ENCODE measurements at places on chromosomes 6 and 20.

- DNase-seq = no peak
Measured at GRCh38 chr6:31763619-31763940, 1.1 kb downstream of the SAPCD1 start.

DNA sequence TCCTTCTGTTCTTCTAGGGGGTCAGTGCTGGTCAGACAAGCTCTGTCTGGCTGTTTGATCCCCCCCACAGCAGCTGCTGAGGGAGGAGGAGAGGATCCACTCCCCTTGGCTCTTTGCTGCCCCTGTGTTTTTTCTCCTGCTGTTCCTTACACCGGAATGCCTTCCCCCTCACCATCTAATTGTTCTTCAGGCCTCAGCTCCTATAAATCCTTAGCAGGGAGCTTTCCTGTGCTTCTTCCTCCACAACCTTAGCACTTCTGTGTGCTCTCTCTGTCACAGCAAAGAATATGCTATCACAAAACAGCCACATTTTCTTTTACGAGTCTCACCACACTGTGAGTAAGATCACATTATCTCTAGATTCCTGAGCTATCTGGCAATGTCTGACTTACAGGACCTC is 196.6 kb downstream of the OTOR start:
- no peak for DNase-seq

- no peak for DNase-seq
Measured at GRCh38 chr20:41453010-41453950, 86.7 kb upstream of the EMILIN3 start.

GRCh38 chr6:78482801-78483552 is 384.4 kb upstream of the IRAK1BP1 start:
- no peak for DNase-seq

DNA sequence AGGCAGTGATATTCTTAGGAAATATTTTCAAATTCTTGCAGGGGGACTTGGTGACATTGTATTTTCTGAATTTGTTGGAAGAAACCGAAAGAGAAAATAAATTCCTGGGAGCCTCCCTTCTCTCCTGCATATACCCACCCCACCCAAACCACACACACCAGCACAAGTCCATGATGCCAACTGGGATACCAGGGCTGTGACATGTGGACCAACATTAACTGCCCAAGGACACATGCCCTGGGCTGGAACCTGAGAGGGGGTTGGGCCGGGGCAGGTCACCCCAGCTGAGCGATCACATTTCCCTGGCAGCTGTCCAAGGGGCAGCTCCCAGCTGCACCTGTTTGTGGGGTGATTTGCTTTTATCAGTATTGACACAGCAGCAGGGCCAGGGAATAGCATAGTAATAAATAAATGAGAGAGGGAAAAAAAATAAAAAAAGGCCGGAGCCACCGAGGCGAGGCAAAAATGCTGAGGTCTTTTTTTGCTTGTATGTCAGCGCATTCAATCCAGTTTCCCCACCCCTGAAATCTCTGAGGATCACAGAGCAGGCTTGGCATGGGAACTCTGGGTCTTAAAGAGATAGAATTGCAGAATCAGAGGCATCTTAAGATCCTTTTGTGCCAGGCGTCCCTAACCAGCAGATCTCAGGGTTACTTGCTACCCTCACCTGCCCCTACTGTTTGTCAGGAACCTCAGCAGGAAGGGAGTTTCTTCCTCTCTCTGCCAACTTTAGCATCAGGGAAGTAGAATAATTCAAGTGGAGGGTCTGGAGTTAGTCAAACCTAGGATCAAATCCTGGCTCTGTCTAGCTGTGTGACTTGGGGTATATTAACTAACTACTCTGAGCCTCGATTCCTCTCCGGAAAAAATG is 66.5 kb upstream of the PIM1 start:
- DNase-seq = peak; percentile 63

- peak; percentile 79 for DNase-seq
Measured at GRCh38 chr6:158026054-158026900, 44.6 kb downstream of the SYNJ2 start.

- no peak for DNase-seq
Measured at GRCh38 chr20:47256668-47257236, 99.7 kb downstream of the ZMYND8 start.

- DNase-seq = no peak
Measured at GRCh38 chr6:158847786-158848185, 28.6 kb upstream of the EZR start.

- peak; percentile 34 for DNase-seq
Measured at GRCh38 chr20:309306-309840, 12.0 kb downstream of the ZCCHC3 start.

- DNase-seq = no peak
Measured at GRCh38 chr6:27889275-27889627, 22.9 kb downstream of the OR2B2 start.

- DNase-seq = no peak
Measured at GRCh38 chr20:60232380-60232779, 274.2 kb downstream of the CDH26 start.

DNA sequence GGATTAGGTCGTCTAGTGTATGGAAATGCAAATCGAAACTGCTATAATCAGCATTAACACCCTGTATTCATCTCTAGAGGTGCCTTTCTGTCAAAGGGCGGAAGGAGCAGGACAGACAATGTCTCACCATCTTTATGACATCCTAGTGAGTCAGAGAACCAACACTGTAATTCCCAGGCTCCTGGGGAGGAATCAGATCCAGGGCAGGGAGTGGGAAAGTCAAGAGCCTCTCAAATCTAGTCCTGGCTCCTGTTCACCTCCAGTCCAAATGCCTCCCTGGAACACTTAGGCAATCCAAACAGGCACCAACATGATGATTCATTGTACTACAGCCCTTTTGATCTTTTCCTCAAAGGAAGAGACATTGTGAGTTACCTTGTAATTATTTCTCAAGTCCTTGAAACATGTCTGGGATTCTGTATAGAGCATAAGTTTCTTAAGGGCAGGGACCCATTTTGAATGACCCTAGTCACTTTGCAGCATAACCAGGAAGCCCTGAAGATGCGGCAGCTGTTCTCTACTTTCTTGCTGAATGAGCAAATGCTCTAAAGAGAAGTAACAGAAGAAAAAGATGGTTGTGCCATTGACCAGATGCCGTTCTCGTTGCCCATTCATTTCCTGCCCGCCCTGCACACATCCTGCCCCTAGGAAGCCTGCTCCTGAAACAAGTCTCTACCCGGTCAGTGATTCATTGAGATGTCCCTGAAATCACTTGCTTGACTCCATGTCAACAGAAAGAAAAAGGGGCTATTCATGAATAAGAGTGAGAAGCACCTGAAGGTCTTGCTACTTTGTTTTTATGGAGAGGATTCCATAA is 112.8 kb upstream of the JARID2 start:
- no peak for DNase-seq

DNA sequence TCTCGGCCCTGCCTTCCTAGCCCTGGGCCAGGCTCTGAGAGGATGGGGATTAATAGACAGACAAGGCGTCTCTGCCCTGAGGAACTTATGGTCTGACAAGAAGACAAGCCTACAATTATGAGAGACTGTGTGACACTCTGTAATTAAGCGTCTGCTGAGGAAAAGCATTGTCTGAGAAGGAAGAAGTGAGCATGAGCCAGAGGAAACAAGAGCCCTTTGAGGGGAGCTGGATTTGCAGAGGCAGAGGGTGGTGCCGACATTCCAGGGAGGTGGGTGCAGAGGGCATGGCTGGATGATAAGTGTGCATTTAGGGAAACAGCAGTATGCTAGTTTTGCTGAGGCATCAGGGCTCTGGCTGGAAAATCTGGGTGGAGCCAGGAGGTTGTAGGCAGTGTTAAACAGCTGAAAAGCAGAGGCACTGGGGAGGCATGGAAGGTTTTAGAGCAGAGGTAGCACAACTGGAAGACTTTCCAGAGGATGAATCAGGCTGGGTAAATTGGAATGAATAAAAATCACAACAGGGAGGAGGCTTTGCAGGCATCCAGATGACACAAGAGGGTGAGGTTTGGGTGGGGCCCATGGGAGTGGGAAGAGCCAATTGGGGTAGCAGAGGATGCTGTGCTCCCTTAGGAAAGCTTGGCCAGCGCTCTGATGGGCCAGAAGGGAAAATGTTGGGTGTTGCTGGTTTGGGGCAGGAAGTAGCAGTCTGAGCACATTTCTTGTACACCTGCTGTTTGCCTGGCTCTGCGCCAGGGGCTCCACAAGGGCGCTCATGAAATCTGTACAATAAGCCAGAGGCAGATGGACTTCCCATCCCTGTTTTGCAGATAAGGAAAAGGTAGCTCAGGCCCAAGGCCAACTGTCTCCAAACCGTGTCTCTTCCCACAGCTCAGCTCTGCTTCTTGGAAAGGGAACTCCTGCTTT is 74.0 kb upstream of the MYL9 start:
- no peak for DNase-seq

- no peak for DNase-seq
Measured at GRCh38 chr6:52532457-52532856, 44.4 kb downstream of the TRAM2 start.

- no peak for DNase-seq
Measured at GRCh38 chr20:39108746-39109145, 146.6 kb downstream of the DHX35 start.

- peak; percentile 77 for DNase-seq
Measured at GRCh38 chr20:59455402-59456341, 148.7 kb upstream of the PHACTR3 start.

GRCh38 chr6:143248359-143248758 is 187.7 kb downstream of the AIG1 start:
- no peak for DNase-seq

GRCh38 chr6:145562771-145563615 is 172.3 kb downstream of the EPM2A start:
- no peak for DNase-seq

GRCh38 chr20:46621492-46621891 is 29.8 kb downstream of the SLC13A3 start:
- DNase-seq = no peak

DNA sequence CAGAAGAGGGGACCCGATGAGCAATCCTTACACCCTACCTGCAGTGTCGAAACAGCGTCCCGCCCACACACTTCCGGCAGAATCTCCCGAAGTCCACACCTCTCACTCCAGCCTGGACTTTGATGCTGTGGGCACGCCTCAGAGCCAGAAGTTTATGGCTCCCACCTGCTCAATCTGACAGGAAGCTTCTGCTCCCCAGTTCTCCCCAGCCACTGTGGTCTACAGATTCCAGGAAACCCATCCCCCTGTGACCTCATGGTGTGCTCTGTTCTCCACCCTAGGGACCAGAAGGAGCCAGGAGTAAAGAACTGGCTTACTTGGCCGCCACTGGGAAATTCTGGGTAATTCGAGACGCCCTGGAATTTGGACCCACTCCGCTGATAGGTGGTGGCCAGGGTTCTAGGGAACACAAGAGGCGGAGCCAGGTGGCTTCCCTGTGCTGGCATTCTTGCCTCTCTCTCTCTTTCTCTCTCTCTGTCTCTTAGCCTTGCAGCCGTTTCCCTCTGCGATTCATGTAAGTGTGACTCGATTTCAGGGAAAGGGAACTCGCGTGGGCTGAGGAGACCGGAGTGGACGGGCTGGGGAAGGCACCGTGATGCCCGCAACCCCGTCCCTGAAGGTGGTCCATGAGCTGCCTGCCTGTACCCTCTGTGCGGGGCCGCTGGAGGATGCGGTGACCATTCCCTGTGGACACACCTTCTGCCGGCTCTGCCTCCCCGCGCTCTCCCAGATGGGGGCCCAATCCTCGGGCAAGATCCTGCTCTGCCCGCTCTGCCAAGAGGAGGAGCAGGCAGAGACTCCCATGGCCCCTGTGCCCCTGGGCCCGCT is at the start of gene TRIM15:
Gene TRIM15 (plus strand): TSS at position 457 of the 828 bp plus-strand sequence. CDS start 139 bp downstream, at position 596.
- no peak for DNase-seq

DNA sequence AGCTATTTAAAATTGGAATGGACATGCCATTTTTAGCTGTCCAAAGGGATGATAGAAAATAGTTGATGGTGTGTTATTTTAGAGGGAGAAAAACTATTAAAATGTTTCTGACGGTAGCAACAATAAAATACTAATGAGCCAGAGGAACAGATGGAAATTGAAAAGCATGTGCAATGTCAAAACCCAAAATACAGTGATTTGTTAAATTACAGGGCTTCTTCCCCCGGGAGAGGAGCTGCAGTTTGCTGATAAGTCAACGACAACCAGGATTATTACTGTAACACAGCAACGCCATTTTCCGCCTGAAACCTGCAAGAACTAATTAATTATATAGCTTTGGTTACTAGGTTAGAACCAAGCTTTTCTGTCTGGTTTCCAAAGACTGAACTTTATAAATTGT is 179.6 kb upstream of the SPTLC3 start:
- no peak for DNase-seq

DNA sequence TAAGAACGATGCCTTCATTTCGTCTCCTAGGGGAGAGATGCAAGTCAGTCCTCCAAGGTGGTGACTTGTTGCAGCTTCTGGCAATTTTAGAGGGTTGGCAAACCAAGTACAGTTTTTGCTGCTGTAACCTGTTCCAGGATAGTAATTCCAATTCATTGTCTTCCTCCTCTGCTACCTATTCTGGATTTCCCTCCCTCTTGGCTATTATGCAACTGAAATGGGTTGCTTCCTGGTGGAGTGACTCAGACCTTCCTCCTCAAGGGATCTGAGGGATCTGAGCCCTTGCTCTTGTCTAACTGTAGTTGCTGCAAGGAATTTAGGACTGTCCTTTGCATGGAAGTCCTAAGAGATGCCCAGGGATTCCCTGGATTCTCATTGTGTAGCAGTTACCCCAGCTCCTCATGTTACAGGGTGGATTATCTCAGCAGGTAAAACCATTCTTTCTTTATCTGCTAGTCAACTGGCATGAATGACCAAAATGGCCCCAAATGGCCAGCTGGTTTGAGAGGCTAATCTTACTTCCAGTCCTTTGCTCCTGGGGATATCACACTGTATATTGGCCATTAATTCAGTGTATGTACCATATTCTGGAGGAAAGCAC is 17.6 kb upstream of the ELMO2 start:
- no peak for DNase-seq

GRCh38 chr20:61759286-61760065 is 306.2 kb downstream of the TAF4 start:
- no peak for DNase-seq

DNA sequence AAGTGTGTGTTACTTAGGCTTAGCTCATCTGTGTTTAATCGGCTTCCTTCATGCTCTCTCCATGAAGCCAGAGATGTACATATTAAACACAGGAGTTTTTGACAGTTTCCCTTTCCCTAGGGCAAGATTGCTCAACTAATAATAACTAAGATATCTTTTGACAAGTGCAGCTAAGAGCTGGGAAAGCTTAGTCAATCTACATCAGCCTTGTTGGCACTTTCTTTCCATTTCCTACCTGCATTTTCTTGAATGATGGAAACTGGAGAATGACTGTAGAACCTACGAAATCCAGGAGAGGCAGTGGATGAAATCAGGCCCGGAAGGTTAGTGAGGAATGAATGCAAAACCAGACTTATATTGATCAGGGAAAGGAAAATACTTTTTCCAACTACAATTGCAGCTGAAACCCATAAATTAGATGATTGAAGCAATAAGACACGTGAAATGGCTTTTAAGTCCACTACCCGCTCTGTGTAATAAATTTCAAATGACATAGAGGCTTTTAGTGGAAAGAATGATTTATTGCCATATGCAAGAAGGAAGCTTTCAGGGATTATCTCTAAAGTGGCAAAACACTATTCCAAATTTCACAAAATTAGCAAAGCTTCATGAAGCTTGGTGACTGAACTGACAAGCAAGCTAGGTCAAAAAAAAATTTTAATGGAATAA is 237.2 kb upstream of the ID4 start:
- DNase-seq = no peak

GRCh38 chr20:32052090-32052777 is at the start of gene HCK:
TSS of gene HCK (plus strand) at chr20:32052242.
- peak; percentile 57 for DNase-seq
